Inflammatory macrophage (primary cell): ENCODE measurements at places on chromosomes 4 and X.

DNA sequence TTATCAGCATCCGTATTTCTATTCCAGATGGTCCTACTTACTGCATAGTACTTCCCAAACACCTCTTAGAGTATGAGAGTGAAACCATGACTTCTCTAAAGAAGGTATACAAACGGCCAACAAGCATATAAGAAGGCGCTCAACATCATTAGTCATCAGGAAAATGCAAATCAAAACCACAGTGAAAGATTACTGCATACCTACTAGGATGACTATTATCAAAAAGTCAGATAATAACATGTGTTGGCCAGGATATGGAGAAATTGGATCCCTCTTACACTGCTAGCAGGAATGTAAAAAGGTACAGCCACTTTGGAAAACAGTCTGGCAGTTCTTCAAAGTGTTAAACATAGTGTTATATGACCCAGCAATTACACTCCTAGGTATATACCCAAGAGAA lies 215.3 kb upstream of the CXorf66 start:
- DNase-seq, result no peak

DNA sequence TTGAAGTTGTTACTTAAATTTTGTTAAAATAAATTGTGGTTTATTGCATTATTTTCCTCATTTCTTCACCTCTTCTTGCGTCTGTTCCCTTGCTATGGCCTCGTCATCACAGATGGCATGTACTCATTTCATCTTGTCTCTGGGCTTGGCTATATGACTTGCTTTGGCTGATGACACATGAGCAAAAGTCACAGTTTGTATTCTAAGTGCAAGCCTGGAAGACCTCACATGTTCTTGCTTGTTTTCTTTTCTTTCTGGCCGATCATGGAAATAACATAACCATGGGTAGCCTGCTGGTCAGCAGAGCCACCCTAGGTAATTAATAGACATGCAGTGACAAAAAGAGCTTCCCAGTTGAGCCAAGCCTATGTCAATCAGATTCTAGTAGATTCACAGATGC lies 527.9 kb downstream of the SPRY1 start:
- DNase-seq, result no peak

- DNase-seq, result peak; percentile 13
These were observed 134.1 kb downstream of the OR13H1 start for GRCh38 chrX:131677655-131678628.

DNA sequence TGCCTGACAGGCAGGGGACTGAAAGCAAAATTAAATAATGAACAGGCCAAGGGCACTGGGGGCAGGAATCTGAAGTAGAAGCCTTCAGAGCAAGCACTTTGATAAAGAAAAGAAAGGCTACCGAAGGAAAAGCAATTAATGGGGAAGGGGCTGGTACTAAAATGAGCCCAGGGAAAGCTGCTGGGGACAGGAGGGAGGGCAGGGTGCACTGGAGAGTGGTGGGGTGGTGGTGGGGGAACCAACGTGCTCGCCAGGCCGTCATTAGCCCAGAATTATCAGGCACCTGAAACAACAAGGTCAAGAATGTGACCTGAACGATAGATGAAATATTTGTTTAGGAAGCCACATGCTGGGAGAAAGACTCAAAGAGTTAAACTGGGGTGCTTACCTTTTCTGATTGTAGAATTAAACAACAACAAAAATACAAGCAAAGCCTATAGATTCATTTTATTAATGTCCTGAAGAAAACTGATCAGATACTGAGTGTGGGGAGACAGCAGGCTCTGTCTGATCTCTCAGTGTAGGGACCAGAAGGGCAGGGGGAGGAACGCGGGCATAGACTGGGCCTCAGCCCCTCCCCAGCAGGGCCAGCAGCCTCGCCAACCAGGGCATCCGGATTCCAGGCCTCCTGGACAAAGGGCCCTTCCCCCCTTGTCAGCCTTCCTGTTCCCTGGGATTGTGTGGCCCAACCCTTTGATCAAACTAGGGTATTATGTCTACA lies 239.7 kb upstream of the KLF3 start:
- DNase-seq, result no peak

- no peak for DNase-seq
These were observed 87.3 kb downstream of the ADGRG4 start for GRCh38 chrX:136387951-136388502.

DNA sequence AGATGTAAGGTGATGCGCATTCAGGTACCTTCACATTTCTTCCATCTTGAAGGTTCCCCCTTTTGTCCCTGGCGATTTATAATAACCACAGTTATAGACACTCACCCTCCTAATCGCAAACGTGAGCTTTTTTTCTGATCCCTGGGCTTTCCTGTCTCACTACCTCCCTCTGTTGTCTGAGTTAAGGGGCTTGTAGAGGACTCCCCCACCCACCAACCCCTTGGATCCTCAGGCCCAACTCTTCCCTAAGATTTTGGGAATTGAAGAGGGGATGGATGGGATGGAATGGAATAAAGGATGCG lies 1.4 kb downstream of the CNKSR2 start:
- no peak for DNase-seq

DNA sequence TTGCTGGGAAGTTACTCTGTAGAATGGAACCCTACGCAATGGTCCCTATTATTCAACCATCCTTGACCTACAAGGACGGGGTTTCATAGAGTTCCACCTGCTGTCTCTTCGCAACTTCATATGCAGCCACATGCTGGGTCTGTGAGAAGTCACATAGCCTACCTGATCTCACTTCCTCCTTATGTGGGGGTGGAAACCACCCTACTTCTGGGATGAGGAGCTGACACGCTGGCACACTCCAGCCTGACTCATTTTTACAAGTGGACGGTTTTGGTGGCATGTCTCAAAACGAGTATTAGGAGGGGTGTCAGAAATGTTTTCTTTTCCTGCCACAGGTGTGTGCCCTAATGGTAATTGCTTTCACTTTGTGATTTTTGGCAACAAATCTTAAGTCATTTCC lies 36.8 kb upstream of the ARSD start:
- DNase-seq, result peak; percentile 2

- no peak for DNase-seq
These were observed 108.8 kb downstream of the MAGEC2 start for GRCh38 chrX:142096253-142096652.

DNA sequence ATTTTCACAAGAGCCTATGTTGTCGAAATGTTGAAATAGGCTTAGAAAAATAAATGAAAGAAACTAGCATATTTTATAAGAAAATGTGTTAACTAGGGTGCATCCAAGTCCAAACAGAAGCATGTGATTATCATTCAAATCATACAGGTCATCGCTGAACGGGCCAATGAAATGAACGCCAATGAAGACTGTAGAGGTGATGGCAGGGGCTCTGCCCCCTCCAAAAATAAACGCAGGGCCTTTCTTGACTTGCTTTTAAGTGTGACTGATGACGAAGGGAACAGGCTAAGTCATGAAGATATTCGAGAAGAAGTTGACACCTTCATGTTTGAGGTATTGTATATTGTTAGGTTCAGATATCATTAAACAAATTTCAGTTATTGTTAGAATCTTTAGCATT lies 9.6 kb downstream of the CYP4V2 start:
- no peak for DNase-seq

- DNase-seq, result no peak
These were observed 14.5 kb upstream of the GTPBP6 start for GRCh38 chrX:332916-333610.

GRCh38 chrX:100663642-100664041 lies 19.6 kb downstream of the SRPX2 start:
- no peak for DNase-seq

DNA sequence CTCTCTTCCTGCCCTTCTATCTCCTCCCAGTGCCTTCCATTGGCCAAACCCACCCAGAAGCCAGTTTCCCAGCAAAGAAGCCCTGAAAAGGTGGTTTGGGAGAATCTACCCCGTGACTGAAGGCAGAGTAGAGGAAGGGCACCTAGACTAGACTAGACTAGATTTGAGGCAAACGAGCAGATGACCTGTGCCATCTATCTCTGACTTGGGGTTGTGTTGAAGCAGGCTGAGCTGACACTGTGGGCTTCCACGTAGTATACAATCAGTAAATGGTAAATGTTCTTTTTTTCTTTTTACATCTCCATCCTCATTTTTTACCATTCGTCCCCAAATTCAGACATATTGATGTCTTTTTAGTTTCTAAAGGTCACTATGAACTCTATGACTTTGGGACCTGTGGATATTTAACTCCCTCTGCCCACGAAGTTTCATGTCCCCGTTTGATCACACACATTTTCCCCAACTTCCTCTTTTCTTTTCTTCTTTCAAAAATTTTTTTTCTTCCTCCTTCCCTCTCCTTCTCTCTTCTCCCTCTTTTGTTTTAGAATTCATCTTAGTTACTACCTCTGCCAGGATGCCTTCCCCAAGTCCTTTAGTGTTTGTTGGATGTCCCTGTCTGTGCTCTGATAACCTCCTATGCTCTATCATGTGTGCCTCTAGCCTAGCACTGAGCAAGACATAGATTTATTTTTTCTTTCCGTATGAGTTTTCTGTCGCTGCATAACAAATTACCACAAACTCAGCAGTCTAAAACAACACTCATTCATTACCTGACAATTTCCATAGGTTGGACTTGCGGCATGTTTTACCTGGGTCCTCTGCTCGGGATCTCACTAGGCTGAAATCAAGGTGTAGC lies 6.2 kb upstream of the AFF1 start:
- DNase-seq, result no peak

GRCh38 chrX:41921492-41922430 lies 1.6 kb downstream of the CASK start:
- peak; percentile 72 for DNase-seq

DNA sequence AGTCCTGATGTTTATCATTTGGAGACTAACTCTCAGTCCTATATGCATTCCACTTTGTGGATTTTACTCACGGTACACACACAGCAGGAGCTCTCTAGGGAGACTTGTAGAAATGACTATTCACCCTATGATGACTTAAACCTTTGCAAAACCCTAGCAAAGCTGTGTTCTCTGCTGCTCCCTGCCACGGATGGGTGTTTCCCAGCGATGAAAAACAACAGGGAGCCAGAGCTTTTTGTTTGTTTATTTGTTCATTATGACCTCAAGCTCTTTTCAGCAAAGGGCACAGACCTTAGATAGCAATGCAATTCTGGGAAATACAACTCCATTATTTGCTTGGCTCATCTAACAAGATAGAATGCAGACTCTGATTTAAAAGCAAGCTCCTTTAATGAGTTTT lies 156.6 kb downstream of the GRIA3 start:
- no peak for DNase-seq

DNA sequence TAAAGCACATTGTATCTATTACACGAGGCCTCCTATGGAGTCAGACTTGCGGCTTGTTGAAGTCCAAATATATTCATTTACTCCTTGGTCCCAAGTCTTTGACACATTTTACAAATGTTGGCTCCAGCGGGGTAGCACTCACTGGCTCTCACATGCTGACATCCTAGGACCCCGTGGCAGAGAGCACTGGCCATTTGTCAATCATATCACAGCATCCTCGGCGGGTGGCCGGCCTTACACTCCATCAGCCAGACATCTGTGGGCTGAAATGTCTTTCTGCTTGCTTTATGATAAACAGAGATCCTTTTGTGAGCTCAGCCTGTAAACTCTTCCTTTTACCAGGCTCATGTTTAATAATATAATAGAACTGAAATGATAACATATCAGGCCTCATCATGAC lies 25.7 kb upstream of the VCX2 start:
- DNase-seq, result no peak

GRCh38 chr4:73019462-73020047 lies 50.0 kb downstream of the COX18 start:
- DNase-seq, result peak; percentile 40

- no peak for DNase-seq
These were observed 380.9 kb upstream of the NWD2 start for GRCh38 chr4:36863601-36864000.

- no peak for DNase-seq
These were observed 317.5 kb upstream of the AGA start for GRCh38 chr4:177759729-177760128.

GRCh38 chr4:10032625-10033024 lies 11.3 kb upstream of the SLC2A9 start:
- DNase-seq, result peak; percentile 84

DNA sequence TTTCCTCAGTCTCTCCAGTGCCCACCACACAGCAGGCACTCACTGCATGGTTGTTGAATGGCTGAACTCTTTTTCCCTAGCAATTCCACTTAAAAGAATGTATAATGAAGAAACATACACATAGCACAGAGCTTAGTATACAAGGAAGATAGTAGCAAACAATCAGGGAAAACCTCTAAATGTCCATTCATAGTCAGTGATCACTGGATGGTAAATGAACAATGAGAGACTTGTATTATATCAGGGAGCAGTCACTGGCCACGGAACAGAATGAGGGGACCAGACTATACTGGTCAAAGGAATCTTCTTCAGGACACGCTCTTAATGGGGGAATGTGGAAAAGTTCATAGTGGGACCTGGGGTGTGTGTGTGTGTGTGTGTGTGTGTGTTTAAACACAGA lies 43.6 kb upstream of the FAM156A start:
- no peak for DNase-seq

- peak; percentile 77 for DNase-seq
These were observed at the start of gene STX18 for GRCh38 chr4:4541661-4542570. STX18 (minus strand) TSS chr4:4542048; CDS start chr4:4541964, 84 bp downstream.

DNA sequence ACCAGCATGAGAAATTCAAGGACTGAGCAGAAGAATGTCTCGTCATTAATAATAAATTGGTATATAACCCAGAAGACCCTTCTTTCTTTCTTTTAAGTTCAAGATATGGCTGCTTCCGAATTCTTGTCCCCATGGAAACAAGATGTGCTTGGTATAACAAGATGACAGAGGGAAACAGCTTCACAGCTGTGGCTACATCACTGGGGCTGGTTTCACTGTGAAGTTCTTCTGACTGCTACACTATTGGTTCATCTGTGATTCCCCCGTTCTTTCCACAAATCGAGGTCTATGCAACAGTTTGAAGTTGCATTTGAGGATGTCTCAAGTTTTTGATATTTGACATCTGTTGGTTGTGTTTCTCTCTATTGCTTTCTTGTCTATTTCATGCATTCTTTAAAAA lies 12.3 kb upstream of the DTHD1 start:
- DNase-seq, result no peak

DNA sequence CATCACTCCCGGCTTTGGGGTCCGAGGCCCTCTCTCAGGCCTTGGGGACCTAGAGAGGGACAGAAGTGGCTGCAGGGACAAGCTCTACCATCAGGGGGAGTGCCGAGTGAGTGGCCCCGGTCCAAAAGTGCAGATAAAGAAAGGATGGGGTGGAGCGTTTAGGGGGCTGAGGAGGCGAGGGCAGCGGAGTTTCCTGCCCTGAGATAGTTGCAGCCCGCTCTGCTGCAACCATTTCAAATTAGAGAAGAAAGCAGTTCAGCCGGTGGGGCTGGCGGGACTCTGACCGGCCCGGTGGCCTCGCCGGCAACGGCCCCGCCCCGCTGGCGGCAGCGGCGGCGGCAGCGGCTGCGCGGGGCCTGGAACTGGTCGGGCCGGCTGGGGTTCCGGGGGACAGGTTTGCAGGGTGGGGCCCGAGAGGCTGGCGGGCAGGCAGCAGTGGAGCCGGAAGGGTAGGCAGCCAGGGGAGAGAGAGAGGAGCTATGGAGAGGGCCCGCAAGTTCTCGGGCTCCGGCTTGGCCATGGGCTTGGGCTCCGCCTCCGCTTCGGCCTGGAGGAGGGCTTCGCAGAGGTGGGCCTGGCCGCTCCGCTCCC lies 7.6 kb downstream of the DLG3 start:
- DNase-seq, result no peak
